ENCODE measurements at places on chromosomes 5 and 9.

- DNase-seq, result no peak
These were observed 102.8 kb downstream of the ARL15 start for GRCh38 chr5:54207566-54207965.

DNA sequence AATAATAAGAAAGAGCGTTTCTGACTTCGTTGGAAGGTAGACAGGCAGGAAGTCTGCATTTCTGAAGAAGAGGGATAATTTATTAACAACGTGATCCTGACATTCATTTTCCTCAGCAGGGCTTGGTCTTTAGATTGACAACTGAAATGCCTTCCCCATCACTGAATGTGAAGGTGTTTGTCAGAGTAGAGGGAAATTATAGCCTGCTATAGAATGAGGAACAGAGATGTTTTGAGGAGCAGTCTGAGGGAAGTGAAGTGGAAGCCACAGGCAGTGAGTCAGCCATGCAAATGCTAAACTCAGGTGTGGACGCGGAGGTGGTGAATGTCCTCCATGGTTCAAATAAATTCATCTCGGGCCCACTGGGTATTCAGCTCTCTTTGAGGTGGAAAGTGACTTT lies 30.5 kb downstream of the C7 start:
- no peak for DNase-seq

DNA sequence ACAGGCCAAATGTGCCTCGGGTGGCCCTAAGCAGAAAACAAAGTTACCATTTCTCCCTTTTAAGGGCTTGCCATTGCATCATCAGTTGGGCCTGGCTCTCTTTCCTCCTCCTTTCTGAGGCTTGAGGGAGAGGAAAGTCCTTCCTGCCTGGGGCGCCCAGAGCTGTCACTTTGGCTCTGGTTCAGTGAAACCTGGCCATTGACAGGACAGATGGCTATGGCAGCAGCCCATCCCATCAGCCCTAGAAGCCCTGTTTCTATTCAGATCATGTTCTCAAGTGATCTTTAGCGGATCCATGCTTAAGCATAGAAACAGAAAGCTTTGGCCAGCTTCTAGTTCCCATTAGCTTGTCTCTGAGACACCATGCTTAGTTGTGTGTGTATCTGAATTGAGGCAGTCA lies 293.4 kb downstream of the YTHDC2 start:
- no peak for DNase-seq

GRCh38 chr5:150159741-150160179 lies 4.1 kb upstream of the PDGFRB start:
- DNase-seq, result no peak

DNA sequence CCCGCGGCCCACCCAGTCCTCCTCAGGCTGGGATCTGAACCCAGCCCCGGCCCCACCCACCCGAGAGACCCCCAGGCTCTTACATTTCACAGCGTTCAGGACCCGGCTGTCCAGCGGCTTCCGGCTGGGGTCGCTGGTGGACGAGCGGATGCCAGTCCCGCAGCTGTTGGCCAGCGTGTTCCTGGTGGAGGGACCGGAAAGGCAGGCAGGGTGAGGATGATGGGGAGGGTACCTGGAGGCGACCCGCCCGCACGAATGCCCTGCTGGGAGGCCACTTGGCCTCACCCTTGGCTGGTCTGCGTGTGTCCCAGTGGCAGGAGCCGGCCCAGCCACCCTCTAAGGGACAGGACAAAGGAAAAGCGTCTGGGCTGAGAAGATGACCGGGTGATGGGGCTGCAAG lies 51.9 kb upstream of the UBAC1 start:
- no peak for DNase-seq

DNA sequence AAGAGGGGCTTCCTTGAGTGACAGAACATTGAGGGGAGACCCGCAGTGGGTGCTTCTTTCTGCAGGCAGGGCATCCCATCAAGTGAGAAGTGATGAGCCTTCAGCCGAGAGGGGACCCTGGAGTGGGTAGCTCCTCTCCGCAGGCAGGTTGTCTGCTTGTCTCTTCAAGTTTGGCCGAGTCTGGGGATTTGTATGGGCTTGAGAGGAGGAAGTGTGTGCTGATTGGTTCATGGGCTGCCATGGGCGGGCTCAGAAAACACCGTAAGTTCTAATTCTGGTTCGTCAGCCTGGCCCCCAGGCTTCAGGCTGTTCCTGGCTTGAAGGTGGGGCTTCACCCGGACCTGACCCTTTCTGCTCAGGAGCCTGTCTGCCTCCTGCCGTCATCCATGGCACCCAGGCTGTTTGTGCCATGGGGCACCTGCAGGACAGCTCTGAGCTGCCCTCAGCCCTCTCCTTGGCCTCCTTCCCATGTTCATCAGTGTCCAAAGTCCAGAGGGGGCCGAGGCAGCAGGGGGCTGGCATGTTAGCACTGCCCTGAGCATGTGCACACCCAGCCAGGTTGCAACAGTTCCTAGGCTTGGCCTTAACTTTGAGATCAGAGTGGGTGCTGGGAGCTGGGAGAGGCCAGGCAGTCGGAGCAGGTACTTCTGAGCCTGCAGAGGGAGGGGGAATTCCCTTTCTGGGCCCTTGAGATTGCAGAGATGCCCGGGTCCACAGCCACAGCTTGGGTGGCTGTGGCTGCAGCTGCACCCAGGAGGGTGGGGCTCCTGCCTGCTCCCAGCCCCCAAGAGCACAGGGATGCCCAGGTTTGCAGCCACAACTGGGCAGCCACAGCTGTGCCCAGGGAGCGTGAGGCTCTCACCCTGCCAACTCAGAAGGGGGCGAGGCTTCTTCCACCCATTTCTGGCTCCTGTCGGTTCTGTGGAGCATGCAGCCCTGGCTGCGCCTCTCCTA lies 13.5 kb upstream of the DHFR start:
- no peak for DNase-seq

GRCh38 chr9:20551236-20551635 lies 71.1 kb downstream of the MLLT3 start:
- DNase-seq, result no peak

GRCh38 chr9:5884191-5884590 lies 6.5 kb upstream of the MLANA start:
- no peak for DNase-seq

DNA sequence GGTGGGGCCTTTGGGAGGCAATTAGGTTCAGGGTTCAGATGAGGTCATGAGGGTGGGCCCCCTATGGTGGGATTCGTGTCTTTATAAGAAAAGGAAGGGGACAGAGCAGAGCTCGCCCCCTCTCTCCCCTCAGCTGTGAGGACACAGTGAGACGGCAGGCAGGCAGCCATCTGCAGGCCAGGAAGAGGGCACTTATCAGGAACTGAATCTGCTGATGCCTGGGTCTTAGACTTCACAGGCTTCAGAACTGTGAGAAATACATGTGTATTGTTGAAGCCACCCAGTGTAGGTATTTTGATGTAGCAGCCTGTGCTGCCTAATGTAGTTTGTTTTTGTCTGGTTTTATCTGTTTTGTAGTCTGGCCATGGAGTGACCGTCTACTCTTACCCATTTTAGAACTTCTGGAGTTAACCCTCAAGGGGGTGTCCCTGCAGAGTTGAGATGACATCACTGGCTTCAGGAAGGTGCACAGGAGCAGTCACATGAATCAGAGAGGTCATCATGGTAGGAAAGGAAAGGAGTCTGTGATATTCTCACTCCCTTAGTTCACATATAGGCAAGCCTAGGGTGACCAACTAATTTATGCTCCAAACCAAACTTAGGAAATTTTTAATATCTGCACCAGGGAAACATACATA lies 71.0 kb downstream of the LRRC70 start:
- no peak for DNase-seq

DNA sequence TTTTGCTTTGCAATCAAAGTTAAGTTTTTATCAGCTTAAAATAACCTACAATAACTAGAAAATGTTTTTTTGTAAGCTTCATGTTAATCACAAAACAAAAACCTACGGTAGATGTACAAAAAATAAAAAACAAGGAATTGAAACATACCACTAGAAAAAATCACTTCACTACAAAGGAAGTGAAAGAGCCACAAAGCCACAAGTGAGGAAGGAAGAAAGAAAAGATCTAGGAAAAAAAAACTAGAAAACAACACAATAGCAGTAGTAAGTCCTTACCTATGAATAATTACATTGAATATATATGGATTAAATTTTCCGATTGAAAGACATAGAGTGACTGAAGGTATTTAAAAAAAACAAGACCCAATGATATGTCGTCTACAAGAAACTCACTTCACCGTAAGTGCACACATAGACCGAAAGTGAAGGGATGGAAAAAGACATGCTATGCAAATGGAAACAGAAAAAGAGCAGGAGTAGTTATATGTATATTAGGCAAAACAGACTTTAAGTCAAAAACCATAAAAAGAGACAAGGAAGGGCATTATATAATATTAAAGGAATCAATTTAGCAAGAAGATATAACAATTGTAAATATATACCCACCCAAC lies 13.4 kb upstream of the ZDHHC21 start:
- no peak for DNase-seq

DNA sequence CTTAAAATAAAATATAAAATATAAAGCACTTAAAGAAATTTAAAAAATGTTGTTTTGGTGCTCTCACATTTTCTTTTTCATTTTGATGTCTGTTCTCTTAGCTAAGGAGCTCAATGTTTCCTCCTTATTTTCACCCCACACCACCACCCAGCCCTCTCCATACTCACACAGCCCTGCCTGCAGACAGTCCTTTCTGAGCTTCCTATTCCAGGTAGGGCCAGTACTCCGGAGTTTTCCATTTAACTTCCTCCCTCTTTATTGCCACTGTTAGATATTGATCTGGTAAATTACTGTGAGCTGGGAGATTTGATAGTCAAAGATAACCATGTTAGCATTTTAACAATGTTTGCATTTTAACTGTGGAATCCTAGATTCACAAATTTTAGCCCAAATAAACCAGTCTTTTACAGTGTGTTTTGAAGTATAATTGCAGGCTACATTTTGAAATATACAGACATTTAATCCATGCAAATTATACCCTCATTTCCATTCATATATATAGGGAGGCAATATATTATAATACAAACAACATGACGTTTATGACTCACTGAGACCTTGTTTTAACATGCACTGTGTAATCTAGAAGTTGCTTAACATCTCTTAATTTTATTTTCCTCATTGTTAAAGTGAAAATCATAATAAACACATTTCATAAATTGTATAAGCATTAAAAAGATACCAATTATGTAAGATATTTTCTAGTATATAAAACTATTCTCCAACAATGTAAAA lies 927.1 kb downstream of the NR2F1-AS1 start:
- DNase-seq, result no peak

DNA sequence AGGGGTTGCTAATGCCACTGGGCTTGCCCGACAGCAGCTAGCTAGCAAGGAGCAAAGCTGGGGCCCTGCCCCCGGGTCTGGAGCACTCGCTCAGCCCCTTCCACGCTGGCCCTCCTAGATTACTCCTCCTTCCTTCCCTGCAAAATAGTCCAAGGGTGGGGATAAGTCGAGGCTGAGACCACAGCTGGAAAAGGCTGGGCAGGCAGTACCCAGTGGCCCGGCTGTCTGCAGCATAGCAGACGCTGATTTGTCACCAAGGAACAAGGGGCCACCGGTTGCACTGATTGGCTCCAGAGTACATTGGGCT lies 73.9 kb downstream of the ADAMTS2 start:
- no peak for DNase-seq

DNA sequence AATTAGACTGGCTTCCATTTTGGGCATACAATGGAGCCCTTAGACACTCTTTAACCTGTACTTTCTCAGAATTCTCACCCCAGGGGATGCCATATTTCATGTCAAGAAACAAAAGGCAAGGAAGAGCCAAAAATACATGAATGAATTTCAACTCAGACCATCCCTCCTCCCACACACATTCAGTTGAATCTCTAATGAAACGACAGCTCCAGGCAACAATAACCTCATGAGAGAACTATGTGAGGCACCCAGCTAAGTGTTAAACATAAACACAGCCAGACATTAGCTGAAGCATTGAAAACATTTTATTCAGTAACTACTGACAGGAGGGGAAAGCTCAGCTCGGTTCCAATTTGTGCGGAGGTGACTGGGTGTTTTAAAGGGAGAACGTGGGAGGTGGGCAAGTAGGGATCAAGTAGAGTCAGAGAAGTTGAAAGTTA lies 1359.1 kb upstream of the CDH9 start:
- no peak for DNase-seq

Measured in activated effector memory CD4-positive, alpha-beta T cell treated with Interleukin-2 at 50 U/mL for 16 hours (primary cell).